ENCODE measurements at places on chromosomes 12 and 14. TPM values are rescaled to one million over a fixed set of nuclear protein-coding genes. Genes with fewer than 3 reads are reported as not detected.

EFS gene
- total RNA-seq = 15.2 TPM

HOXC12 gene
- not detected for total RNA-seq

LRCOL1 gene
- not detected for total RNA-seq

TMTC2 gene
- total RNA-seq = 2.1 TPM

GRCh38 chr14:50001151-50001998, 108.5 kb downstream of the ARF6 start:
- no peak for DNase-seq

DNA sequence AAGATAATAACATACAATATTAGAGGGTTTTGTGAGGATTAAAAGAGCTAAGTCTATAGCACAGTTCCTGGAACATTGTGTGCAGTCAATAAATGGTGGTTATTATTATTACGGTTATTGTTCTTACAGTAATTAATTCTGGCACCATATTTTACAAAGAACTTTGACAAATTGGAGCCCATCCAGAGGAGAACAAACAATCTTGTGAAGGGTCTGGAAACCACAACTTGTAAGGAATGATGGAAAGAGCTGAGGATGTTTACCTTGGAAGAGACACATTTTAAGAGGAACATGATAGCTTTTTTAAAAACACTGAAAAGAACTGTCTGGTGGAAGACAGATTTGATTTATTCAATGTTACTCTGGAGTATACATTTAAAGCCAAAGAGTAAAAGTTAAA, 150.5 kb upstream of the KRR1 start:
- DNase-seq = no peak

- DNase-seq = no peak
These were observed 56.4 kb downstream of the LRRC74A start for GRCh38 chr14:76882651-76883050.

GRCh38 chr12:1972856-1973317, 31.4 kb downstream of the DCP1B start:
- DNase-seq = no peak

DNA sequence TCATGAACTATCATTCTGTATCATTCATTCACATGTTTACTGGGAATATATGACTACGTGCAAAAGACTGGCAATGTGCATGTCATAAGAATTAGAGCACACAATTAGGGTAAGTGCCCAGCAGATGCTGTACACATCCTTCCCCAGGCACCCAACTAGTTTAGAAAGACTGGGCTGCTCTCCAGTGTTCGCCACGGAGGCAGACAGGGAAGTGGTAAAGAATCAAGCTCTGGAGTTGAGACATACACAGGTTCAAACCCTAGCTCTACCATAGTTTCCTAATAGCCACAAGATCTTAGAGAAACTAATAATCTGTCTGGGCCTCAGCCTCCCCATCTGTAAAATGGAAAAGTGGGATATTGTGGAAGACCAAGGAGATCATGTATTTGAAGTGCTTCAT, 6.8 kb downstream of the TMCC3 start:
- DNase-seq = no peak

- no peak for DNase-seq
These were observed 6.5 kb upstream of the DHRS7 start for GRCh38 chr14:60171690-60172089.

DNA sequence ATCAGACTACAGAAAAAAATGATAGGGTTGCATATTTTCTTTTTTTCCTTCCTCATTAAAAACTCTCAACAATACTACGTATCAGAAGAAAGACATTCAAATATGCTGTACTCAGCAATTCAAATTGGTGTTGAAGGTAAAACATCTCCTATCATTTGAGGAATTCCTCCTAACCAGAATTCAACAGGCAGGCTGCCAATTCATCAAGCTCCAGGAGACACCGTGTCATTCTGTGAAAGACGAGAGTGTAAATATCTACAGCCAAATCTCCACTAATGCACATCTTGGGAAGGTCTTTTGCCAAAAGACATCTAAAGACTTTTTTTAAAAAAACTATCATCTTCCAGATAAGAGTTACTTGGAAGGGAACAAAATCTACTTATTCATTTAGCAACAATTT, 26.6 kb downstream of the NT5DC3 start:
- DNase-seq = no peak

DNA sequence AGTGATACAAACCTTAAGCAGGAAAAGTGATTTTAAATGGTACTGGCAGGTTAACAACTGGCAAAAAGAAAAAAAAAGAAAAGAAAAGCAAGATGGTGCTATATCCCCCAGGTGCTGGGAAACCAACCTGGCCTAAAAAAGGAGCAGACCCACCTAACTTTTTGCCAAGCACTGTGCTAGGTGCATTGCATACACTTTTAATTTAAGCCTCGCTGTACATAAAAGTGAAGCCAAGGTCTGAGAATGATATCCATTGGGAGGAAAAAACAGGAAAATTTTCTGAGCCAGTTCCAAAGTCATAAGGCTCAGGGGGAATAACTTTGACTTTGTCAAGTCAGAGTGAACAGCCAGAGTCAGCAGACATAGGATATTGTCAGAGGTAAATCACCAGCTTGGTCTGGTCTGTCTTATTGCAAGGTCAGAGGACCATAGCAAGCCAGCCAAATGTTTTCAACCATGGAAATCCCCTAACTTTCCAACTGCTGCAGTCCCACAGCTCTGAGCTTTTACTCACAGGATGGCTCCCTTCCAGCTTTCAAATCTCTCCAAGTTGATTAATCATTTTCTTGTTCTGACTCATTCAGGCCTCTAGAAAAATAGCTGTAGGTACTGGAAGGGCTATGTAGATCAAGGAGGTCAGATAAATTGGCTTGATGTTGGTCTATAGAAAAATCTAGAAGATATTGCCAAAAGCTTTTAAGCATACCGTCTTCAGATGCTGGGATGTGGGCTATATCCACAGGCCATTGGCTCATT, 412.9 kb downstream of the RAD51B start:
- DNase-seq = peak; percentile 100

DNA sequence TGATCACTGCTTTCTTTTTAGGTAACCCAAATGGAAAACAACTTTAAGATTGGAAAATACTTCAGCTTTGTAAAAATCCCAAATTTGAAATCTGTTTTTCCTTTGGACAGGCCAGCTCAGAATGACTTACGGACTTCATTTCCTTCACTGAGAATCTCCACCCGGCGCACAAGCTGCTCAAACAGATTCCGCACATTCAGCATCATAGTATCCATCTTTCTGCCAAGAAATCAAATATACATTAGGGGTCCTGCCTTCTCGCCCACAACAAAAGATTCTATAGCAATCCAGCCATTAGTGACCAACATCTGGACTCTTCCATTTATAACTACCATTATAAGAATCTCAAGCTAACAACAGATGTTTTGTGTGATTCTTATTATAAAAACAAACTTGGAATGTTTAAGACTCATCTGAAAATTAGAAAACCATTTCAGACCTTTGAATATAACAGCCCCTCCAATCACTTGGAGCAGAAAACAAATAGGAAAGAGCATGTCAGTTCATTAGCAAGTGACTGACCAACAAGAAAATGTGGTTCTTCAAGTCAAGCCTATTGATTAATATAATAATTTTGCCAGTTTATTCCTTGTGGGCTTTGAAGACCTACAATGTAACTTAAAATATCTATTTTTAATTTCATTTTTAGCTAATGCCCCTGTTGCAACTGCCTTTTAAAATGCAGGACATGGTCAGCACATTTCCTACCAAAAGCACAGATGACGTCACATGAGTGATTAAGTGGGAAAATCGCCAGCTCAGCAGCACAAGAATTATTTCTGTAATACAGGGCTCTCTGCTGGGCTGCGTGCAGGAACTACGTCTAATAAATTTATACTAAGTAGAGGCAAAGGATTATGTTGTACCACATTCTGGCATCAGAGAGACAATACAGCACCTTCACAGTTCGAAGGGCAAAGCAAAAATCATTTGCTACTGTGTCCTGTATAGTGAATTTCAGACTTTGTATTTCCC, 8.5 kb downstream of the RACGAP1 start:
- peak; percentile 43 for DNase-seq
